ENCODE measurements at places on chromosomes 11 and 22.

DNA sequence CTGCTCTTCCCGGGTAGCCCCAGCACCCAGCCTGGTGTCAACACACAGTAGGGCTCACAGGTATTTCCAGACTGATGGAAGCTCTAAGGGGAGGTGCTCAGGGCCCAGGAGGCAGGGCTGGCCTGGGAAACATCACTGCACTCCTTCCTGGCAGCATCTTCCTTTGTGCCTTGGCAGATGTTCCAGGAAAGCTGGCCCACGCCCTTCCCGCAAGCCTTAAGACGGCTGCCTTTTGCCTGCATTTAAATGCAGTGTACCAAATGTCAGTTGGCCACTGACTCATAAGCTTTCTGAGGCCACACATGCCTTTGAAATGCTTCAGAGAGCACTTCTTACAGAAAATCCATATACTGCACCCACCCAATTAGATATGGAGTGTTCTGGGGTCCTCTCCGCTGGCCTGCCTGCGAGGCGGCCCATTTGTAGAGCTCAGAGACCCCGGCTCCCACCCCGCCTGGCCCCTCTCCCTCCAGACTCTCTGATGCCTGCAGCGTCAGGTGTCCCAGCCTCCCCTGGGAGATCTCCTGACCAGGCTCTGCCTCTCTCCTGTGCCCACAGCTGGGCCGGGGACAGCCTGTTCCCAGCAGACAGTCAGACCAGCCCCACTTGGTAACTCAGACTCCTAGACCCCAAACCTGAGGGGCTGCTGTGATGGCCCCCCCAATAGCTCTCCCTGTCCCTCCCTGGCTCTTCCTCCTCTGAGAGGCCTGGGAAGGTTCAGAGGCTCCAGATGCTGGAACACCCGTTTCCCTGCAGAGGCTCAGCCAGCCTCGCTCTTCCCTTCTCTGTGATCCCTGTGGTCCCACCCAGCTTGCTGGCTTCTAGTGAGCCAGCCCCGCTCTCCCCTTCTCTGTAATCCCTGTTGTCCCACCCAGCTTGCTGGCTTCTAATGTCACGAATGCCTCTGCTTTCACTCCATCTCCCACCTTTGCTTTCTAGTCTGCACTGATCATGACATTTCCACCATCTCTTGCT, 47.6 kb upstream of the THY1 start:
- H3K27me3 ChIP-seq: no peaks in the 10 kb centered on the region
- peak; percentile 16 for DNase-seq
- H3K36me3 ChIP-seq: no peaks in the 10 kb centered on the region
- H3K4me1 ChIP-seq: no peaks in the 10 kb centered on the region
- no peak overlapping the region for H3K27ac ChIP-seq

- H3K36me3 ChIP-seq: no peaks in the 10 kb centered on the region
- no peak overlapping the region for H3K4me3 ChIP-seq
- H3K4me1 ChIP-seq: no peaks in the 10 kb centered on the region
- no peak for DNase-seq
Measured at GRCh38 chr11:113992459-113993110, 17.7 kb downstream of the HTR3A start.

DNA sequence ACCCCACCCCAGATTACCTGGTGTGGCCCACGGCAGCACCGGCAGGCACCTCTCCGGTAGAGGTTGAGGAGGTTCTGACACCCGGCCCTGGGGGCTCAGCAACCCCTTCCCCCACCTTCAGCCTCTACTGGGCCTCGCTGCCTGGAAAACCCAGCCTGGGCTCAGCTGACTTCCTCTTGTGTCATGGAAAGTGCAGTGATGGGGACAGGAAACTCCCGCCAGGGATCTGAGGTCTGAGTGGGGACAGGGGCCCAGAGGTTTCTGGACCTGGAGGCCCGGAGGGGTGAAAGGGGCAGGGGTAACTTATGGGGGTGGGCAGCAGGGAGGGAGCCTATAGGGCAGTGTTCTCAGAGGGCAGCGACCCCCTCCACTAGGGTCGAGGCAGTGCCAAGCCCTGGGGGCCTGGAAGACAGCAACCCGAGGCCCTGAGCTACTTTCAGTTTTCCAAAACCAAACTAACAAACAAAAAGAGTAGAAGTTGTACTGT, 10.0 kb upstream of the CD5 start:
- no peaks in the 10 kb centered on the region for H3K4me1 ChIP-seq
- no peak for DNase-seq
- no peaks in the 10 kb centered on the region for H3K36me3 ChIP-seq
- peak overlapping the region; percentile 58 for H3K27ac ChIP-seq
- H3K4me3 ChIP-seq: no peak overlapping the region

DNA sequence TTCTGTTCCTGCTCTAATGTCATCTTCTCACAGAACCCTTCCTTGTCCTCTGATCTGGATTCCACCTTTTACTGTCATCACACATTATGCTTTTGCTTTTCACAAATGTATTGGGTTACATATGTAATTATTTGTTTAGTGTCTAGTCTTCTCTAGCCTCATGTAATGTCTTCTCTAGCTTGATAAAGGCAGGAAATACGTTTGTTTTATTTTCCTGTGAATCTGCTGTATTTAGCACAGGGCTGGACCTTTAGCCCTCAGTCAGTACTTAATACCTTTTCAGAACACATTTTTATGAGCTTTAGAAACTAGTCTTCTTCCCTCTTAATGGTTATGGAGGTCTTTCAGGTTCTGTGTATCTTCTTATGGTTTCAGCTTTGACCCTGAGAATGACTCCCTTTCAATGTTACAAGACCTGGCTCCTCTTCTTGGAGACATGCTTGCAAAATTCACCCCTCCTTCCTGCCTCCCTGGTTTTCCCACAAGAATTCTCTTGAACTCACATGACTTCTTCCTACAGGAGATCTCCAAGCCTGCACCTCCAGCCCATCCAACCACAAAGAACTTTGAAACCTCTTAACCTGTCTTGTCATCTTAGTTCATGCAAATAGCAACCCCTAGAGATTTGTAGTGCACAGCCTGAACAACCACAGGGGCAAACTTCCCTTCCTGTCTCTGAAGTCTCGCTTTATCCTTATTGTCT, 132.7 kb upstream of the DDI1 start:
- H3K4me1 ChIP-seq: no peaks in the 10 kb centered on the region
- H3K27me3 ChIP-seq: no peaks in the 10 kb centered on the region
- no peak overlapping the region for H3K4me3 ChIP-seq

GRCh38 chr11:34238533-34238932, 119.3 kb downstream of the ABTB2 start:
- no peak overlapping the region for H3K27ac ChIP-seq
- peaks cover 17% of the 10 kb centered on the region for H3K4me1 ChIP-seq
- H3K4me3 ChIP-seq: no peak overlapping the region
- no peak for DNase-seq
- H3K27me3 ChIP-seq: no peaks in the 10 kb centered on the region

DNA sequence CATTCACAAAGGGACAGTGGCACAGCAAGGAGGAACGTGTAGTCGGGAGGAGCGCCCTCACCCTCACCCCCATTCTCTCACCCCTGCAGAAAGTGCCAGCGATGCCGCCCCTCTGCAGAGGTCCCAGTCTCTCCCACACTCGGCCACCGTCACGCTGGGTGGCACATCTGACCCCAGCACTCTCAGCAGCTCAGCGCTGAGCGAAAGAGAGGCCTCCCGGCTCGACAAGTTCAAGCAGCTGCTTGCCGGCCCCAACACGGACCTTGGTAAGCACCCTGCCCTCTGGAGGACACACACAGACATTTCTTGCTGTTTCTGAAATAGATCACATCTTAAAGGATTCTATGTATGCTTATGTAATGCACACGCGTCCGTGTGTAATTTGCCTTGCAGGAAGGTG, 34.9 kb downstream of the TBC1D22A start:
- DNase-seq: no peak
- no peaks in the 10 kb centered on the region for H3K27me3 ChIP-seq
- no peak overlapping the region for H3K27ac ChIP-seq
- no peak overlapping the region for H3K4me3 ChIP-seq
- H3K4me1 ChIP-seq: peaks cover 30% of the 10 kb centered on the region

DNA sequence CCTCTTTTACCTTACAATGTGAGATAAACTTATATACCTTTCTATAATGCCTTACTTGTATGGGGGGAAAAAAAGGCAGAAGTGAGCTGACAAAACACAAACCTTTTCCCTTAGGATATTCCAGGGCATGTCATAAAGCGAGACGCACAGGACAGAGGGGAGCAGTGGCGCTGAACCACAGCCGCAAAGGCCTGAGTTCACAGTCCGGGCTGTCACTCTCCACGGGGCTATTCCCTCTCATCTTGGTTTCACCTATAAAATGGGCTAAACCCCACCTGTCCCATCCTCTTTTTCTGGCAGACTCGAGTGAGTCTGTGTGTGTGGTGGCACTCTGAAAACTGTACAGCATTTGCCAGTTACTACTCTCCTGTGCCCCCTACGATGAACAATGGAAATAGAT, 14.4 kb upstream of the FXYD2 start:
- H3K4me1 ChIP-seq: peaks cover 5% of the 10 kb centered on the region
- peaks cover 31% of the 10 kb centered on the region for H3K36me3 ChIP-seq

- no peak overlapping the region for H3K4me3 ChIP-seq
- no peak overlapping the region for H3K27ac ChIP-seq
- no peaks in the 10 kb centered on the region for H3K27me3 ChIP-seq
- no peak for DNase-seq
- H3K4me1 ChIP-seq: no peaks in the 10 kb centered on the region
Measured at GRCh38 chr11:34086554-34087283, 18.7 kb upstream of the NAT10 start.

DNA sequence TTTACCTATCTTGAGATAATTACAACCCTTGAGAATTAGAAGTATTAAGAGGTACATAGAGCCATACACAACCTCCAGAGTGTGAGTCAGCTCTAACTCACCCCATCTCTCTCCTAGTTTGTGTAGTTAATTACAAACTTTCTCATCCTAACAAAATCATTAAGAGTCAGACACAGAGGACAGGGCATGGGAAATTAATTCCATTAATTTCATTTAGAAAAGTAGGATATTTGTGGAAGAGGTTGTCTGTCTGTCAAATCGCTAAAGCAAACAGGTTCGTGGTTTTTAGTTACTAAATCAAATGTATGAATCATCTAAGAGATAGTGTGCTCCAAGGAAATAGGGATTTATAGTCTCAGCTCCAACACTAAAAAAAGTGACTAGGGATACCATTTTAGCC, 1261.4 kb upstream of the TENM4 start:
- no peak overlapping the region for H3K4me3 ChIP-seq
- no peak for DNase-seq
- no peak overlapping the region for H3K27ac ChIP-seq
- H3K27me3 ChIP-seq: no peaks in the 10 kb centered on the region
- H3K4me1 ChIP-seq: no peaks in the 10 kb centered on the region

DNA sequence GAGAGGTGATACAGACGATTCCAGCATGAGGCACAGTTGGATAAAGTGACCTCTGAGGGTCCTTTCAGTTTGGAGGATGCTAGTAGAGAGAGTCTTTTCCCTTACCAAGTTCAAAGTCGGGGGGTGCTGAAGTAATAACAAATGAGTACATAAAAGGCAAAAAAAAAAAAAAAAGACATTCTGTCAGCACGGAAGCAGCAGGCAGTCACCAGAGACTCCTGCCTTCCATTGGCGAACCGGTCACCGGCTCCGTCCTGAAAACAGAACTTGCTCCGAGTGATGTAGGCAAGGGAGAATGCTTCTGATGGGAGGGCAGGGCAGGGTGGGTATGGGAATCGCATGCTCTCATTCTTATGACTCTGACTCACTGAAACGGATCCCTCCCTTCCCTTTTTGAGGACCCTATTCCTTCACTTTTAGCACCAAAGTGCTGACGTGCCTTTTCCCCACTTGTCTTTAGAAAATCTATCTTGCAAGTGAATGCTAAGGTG, 65.9 kb downstream of the PRR5L start:
- H3K4me1 ChIP-seq: peaks cover 6% of the 10 kb centered on the region
- H3K4me3 ChIP-seq: no peak overlapping the region
- no peak overlapping the region for H3K27ac ChIP-seq
- no peaks in the 10 kb centered on the region for H3K36me3 ChIP-seq
